Vagina (tissue), 2 donors: ENCODE measurements at places on chromosomes 7 and 10.

- no peak for DNase-seq
Observed at GRCh38 chr7:139525750-139526149, 2.3 kb downstream of the CLEC2L start.

DNA sequence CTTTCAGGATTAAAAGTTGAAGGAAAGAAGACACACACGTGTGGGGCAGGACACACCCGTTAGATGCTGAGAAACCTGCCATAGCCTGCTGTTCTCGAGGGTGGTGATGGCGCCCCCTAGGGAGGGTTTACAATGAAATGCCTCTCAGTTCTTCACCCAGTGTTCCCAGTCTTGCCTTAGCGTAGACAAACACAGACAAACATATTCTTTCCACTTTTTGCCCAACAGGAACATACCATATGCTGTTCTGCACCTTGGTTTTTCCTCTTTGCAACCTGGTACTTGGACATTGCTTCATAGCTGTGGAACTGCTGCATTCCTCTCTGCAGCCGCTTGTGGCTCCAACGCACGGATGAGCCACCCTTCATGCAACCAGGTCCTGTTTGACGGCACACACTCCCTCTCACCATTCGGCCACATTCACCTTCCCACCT, 23.3 kb upstream of the HSPA12A start:
- no peak for DNase-seq

DNA sequence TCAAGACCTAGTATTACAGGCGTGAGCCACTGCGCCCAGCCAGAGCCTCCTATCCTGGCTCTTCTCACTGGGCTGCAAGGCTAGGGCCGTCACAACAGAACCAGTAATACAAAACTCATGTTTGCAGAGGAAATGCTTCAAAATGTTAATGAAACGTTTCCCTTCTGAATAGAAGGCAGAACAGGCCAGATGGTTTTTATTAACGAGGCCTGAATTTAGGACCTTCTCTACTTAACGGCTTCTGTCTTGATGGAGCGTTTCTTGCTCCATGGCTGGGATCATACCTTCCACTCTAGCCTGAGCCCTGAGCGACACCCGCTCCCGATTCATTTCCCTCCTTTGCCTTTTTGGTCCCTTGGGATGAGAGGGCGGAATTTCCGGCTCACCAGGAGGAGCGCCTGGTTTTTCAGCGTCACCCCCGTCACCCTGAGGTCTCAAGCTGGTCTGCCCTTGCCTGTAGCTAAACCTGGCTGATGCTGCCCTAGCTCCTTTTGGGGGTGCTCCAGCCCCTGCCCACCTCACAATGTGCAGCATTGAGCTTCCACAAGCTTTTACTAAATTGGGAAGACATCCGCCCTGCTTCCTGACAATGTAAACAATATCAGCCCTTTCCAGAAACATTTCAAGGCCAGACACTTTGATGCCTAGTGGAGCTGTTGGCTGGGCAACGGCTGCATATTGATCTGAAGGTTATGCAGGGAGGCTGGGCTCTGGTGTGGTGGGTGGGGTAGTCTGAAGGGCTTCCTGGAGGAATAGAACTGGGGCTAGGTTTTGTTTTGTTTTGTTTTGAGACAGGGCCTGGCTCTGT, 5.2 kb downstream of the CLIP2 start:
- DNase-seq: no peak

DNA sequence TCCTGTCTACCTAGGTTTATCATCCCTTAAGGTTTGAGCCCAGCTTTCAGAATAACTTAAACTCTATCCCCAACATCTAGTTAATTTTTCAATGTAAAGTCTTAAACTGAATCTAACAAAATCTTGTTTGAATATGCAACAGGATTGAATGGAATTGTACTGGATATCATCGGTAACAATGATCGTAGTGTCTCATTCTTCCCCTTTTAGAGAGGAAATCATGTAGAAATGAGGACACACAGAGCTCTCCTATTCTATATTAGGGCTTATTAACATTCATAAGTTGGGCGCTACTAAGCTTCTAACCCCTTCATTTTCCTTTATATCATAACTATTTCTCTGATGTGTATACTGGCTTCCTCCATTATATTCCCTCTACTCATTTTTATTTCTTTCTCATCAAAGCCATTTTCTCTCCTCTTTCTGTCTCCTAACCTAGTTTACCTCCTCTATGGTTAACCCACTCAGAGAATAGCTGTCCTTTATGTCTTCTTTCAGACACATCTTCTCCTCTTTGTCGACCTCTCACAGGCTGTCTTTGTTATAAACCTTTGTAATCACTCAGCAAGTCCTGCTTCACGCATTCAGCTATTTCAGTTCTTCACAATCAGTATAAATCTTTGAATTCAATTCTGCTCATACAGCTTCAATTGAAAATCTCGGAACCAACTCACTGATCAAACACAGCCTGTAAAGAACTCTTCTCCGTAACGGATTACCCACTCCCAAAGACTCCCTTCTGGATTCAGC, 1019.0 kb upstream of the C7orf33 start:
- DNase-seq: no peak

DNA sequence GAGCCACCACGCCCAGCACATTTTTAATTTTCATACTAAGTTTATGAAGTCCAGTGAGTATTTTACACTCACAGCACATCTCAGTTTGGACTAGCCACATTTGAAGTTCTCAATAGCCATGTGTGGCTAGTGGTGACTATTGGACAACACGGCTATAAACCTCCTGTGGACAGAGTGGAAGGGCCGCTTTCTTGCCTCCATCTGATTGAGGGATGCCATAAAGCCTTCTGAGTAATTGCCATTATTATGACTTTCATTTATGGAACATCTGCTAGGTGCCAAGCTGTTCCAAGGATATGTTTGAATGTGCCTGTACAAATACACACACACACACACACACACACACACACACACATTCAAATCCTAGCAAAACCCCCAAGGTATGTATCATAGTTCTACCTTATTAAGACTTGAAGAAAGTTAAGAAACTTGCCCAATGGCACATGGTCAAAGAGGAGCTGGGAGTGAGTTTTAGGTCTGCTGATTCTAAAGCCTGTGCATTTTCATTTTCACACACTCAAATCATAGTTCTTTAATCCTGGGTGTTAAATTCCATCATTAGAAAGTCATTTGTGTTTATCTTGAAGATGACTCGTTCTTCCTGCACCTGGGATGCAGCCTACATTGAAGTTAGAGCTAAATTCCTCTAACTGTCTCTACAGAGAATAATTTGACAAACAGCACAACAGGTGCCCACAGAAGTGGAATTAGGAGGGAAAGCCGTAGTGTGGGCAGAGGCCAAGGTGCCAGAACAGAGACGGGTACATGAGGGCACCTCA, 143.3 kb downstream of the PKD1L1 start:
- DNase-seq: no peak

GRCh38 chr7:27300421-27300820, 57.8 kb downstream of the EVX1 start:
- no peak for DNase-seq

DNA sequence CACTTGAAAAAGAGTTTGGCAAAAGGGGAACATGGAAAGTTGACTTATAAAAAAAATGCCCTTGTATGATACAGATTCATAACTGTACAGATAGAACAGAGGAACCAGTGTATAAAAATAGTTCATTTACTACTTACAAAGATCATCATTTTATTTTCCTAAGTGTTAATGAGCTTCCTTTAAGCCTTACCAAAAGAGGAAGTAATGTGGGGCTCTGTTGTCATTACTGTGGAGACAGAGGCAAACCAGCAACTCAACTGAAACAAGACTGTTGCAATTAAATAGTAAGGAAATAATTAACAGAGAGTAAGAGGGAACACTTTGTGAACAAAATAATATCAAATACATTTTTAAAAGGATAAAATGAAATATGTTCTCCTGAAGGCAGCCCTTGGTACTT, 526.2 kb upstream of the ADARB2 start:
- DNase-seq: no peak

DNA sequence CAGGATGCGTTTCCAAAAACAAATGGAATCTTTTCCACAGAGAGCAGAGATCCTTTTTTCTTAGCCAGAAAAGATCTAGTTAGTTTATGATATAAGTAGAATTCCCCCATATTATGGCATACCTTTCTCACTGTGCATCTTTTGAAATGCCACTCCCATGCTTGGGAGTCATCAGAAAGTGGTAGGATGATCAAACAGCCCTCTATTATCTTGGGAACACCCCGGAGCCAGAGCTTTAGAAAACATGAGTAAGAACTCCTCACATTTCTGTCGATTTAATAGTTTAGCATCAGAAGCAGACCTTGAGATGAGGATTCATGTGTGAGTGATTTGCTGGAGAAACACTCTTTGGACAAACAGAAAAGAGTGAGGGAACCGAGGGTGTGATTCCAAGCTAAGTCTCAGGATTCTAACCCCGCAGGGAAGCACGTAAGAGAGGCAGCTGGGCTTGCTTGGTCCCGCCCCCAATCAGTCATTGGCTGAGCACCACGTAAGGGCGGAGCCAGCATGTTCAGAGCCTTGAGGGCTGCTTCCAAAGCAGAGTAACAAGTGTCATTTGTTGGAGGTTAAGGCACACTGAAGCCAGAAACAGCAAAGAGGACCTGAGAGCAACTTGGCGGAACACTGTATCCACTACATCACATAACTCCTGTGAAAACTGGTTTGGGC, 43.7 kb upstream of the NXPH1 start:
- no peak for DNase-seq

- DNase-seq: no peak
Observed at GRCh38 chr10:123143162-123143824, 4.6 kb upstream of the HMX2 start.

DNA sequence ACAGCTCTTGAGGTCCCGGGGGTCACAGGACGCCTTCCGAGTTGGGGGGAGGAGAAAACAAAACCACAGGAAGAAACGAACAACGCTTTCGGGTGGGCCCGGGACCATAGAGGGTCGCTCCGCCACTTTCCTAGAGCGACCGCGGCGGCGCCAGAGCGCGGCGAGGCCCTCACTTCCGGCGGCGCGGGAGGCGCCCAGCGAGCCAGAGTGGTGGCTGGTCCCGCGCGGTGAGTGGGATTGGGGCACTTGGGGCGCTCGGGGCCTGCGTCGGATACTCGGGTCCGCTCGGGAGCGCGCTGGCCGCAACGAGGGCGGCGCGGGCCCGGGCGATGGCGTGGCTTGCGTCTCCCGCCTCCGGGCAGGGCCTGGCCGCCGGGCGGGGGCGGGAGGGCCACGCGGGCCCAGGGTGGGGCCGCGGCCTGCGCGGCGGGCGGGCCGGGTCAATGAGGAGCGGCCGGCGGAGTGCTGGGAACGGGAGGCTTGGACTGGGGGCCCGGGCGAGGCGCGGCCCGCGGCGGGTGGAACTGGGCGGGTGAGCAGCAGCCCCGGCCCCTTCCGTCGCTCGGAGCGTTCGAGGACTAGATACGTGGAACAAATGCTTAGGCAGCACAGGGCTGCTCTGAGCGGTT, at the start of gene ZNF22:
Gene ZNF22 (plus strand): TSS at position 172 of the 629 bp plus-strand sequence. CDS start 2,446 bp downstream, outside the sequence.
- DNase-seq: peak; percentile 74

DNA sequence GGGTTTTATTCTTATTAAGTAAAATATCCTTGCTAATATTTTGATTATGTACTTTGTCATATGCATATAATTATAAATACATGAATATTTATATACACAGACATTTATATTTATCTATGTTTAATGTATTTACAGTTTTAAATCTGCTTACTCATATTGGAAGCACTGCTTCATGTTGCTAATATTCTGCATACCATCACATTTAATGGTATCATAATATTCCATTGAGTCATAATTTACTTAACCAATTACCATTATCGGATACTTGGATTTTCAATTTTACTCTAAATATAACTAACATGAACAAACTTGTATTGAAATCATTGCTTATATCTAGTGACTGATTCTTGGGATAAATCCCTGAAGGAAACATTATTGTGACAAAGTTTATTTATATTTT, 155.2 kb downstream of the MBL2 start:
- DNase-seq: no peak

GRCh38 chr7:114865564-114865963, 56.3 kb upstream of the MDFIC start:
- no peak for DNase-seq

DNA sequence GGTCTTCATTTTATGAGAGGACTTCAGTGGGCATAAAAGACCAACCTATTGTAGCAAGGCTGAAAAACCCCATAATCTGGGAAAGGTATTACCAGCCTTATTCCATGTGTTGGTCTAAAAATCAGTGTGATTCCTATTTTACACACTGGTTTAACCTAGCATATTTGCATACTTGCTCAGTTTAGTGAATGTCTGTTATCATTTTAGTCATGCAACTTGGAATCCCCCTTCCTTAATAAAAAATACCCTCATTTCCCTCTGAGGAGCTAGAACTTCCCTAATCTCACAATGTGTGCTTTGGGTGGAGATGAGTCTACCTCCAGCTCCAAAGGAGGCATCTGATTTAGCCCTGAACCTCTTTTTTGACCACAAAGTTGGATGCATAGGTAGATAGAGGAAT, 312.8 kb upstream of the SORCS1 start:
- DNase-seq: no peak

- DNase-seq: no peak
Observed at GRCh38 chr10:17787087-17787961, 21.8 kb upstream of the MRC1 start.

DNA sequence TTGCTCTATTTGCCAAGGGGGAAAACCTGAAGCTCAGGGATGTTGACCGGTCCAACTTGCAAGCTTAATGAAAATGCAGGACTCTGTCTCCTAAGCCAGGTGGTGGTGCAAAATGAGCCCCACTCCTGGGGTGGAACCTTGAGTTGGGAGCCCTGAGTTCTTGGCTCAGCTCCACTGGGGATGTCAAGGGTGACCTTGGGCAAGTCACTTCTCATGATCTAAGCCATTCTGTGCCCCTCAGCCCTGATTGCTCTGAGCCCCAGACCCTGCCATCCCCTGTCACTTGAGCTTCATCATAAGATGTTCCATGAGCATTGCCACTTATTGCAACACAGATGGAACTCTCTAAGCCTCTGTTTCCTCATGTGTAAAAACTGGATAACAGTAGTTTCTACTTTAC, 33.9 kb downstream of the MYL10 start:
- DNase-seq: no peak

- DNase-seq: no peak
Observed at GRCh38 chr10:121870413-121870812, 57.4 kb downstream of the ATE1 start.

- no peak for DNase-seq
Observed at GRCh38 chr7:101299511-101300464, 21.8 kb downstream of the IFT22 start.
